ENCODE measurements at places on chromosomes 6 and 20.

DNA sequence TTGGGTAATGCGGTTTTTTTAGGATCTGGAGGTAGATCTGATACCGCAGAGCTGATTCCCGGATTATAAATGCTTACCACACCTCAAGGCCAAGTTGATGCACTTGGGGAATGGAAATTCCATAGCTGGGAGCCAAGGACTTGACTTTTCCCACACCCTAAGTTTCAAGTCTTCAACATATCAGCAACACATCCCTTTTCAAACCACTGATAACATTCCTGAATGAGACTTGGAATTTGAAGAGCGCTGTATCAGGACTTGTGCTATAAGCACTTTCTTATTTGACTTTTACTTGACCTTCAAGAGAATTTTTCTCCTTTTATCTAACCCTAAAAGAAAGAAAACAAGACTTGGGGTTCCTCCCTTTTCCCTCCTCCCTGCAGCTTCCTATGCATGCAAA, 90.6 kb upstream of the NAA20 start:
- no peak for DNase-seq

DNA sequence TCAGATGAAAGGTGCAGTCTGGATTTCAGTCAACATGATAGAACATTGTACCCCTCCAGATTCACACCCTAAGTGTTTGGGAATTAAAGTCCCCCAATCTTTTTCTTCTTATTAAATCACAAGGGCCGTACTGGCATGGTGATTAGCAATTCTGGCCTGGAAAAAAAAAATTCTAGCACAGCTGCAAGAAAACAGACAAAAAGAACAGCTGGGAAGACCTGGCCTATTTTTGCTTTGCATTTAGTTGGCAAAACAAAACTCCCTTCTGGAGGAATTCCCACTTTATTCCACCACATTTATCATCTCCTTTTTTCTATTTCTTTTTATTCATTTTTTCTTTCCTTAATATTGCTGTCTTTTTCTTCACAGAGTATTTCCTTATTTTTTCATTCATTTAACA, 39.8 kb upstream of the AKAP12 start:
- DNase-seq, result no peak

GRCh38 chr20:50635676-50636600, 55.4 kb downstream of the RIPOR3 start:
- no peak for DNase-seq

GRCh38 chr20:61819921-61820825, 245.5 kb downstream of the TAF4 start:
- no peak for DNase-seq

GRCh38 chr6:90024633-90025032, 130.4 kb downstream of the GJA10 start:
- no peak for DNase-seq

DNA sequence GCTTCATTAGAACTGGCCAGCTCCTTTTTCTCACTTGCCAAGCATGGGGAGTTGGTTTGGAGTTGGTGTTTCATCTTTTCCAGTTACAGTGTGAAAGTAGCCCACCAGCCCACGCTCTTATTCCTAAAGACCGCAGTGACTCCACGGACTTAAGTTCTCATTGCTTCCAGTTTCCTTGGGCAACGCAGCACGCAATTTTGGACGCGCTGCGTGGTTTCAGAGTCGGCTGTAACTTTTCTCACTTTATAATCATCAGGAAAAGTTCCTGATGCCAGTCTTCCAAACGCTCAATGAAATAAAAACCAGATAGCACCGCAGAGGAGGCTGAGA, 381 bp upstream of the PEX7 start:
- DNase-seq, result peak; percentile 83

Data from posterior cingulate gyrus (tissue), 11 donors.